ENCODE measurements at places on chromosomes 12 and 14.

DNA sequence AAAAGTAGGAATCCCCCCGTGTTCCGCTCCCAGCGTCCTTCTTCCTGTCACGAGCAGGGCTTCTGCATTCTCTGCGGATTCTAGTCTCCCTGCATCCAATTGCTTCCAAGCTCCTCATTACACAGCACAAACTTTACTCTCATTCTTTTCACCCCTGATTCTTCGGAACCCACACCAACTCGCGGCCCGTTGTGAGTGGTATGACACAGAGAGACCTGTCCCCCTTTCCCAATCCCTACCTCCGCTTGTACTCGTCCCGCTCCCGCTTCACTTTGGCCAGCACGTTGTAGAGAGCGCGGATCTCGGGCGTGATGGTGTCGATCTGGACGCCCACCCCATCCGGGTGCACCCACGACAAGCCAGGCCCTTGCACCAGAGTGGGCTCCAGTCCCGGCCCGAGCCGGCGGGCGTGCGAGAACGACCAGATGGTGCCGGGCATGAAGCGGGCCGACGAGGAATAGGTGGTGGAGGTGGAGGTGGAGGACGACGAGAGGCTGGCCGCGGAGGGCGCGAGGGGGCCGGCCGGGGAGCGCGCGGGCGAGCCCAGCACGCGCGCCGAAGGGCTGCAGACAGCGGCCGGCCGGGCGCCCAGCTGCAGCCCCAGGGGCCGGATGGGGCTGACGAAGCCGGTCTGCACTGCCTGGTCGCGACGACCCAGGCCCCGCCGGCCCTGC, 687 bp downstream of the IFFO1 start:
- DNase-seq = peak; percentile 28

- no peak for DNase-seq
Measured at GRCh38 chr12:70379846-70380245, 13.8 kb downstream of the KCNMB4 start.

DNA sequence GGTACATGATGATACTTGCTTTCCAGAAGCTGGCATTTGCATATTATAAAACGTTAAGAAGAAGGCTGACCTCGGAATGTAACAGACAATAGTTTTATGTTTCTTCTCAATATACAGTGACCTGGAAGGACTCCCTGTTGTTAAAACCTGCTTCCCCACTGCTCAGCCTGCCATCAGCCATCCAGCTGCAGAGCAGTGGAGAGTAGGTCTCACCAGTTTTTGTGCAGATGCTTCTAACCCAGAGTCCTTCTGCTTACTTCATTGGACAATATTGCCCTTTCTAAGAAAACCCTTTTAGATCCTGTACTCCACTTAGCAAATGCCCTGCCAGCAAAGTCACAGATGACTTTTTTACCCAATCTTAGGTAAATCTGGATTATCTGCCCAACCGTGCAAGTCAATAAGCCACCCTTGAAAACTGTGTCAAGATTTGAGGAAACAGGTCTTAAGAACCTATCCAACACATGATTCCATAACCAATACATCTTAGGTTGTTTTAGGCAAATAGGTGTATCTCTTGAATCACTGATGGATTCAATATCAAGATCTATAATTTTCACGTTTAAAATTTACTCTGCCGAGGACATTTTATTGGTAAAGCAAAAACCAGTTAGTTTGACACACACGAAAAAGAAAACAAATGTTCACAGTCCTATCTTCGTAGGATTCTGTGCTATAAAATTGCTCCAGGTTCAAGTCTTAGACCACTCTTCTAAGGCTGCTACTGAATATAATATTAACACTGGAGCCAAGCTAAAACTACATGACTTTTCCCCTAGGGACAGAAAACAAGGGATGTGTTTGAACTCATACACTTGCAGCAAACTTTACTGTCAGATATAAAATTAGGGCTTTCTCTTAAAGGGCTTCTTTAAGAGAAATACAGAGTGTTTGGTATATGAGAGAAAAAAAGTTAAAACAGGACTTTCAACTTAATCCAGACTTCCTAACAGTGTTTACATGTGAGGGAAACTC, 5.7 kb downstream of the PHLDA1 start:
- DNase-seq = no peak

- peak; percentile 82 for DNase-seq
Measured at GRCh38 chr14:65208548-65208947, 106.2 kb upstream of the MAX start.
